Hepatocyte (in vitro differentiated cells): ENCODE measurements at places on chromosomes 16 and 17. TPM values are rescaled to one million over a fixed set of nuclear protein-coding genes. Genes with fewer than 3 reads are reported as not detected.
A peak's percentile ranks its signal among the peaks of the same experiment; 100 is the strongest.

The BAIAP3 gene
- total RNA-seq: 1.8 and 3.0 TPM in 2 replicates

The KRT10 gene
- total RNA-seq: 29.4 and 39.7 TPM in 2 replicates

DNA sequence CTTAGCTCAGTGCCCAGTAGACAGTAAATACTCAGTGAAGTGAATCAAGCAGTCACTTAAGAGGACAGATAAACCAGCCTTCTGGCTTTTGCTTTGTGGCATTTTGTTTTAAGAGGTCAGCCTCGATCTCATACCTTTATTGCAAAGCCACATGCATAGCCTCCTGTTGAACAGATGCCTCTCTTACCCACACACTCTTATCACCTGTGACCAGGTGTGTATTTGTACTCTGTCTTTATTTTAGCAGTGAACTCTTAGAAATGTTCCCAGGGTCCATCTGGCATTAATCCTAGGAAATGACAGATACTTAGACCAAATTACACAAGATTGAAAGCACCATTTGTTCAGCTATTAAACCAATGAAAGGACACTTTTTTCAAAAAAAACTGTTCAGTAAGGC lies 1426.5 kb downstream of the CDH11 start:
- no peak overlapping the region for H3K4me3 ChIP-seq
- DNase-seq: no peak
- H3K27ac ChIP-seq: no peak overlapping the region
- H3K4me1 ChIP-seq: no peaks in the 10 kb centered on the region

The ZDHHC1 gene
- total RNA-seq: 1.9 and 5.9 TPM in 2 replicates

GRCh38 chr16:77298418-77299360 lies 99.5 kb downstream of the SYCE1L start:
- H3K4me3 ChIP-seq: no peak overlapping the region
- peak; percentile 73 for DNase-seq
- no peaks in the 10 kb centered on the region for H3K27me3 ChIP-seq
- no peaks in the 10 kb centered on the region for H3K36me3 ChIP-seq
- H3K27ac ChIP-seq: peak overlapping the region; percentile 39

GRCh38 chr17:64402469-64402868 lies 11.8 kb upstream of the PECAM1 start:
- no peak overlapping the region for H3K4me3 ChIP-seq
- H3K27ac ChIP-seq: no peak overlapping the region
- H3K27me3 ChIP-seq: no peaks in the 10 kb centered on the region
- no peaks in the 10 kb centered on the region for H3K4me1 ChIP-seq

- peaks cover 15% of the 10 kb centered on the region for H3K4me1 ChIP-seq
- H3K27me3 ChIP-seq: peaks cover 7% of the 10 kb centered on the region
- no peak overlapping the region for H3K4me3 ChIP-seq
- H3K36me3 ChIP-seq: no peaks in the 10 kb centered on the region
- no peak for DNase-seq
These were observed 8.1 kb upstream of the HS3ST6 start for GRCh38 chr16:1926271-1926670.

DNA sequence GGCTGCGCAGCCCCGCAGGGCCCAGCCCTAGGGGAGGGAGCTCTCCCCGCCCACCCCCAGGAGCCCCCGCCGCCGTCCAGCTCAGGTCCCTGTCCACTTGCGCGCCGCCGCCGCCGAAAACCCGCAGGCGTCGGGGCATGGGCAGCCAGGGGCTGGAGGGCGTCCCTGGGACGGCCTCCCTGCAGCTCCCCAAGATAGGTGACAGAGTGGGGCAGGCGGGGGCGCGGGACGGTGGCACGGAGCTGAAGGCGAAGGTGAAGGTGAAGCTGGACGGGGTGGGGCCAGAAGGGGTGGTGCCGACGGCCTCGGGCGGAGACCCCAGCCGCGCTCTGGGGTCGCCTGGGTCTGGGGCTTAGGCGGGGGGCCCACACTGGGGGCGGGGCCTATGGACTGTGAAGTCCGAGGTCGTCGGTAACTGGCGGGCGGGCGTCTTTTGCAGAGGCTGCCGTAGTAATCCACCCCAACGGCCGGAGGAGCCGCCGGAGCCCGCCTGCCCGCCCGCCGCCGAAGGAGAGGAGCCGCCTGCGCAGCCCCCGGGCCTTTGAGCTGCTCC lies 27.2 kb downstream of the SREBF1 start:
- no peak for DNase-seq
- H3K27me3 ChIP-seq: no peaks in the 10 kb centered on the region
- H3K4me1 ChIP-seq: peaks cover 34% of the 10 kb centered on the region
- peak overlapping the region; percentile 87 for H3K27ac ChIP-seq

The GJD3 gene
- 0.47 TPM in 1 of 2 replicates, not detected in the other for total RNA-seq

- H3K27me3 ChIP-seq: no peaks in the 10 kb centered on the region
- H3K4me1 ChIP-seq: peaks cover 9% of the 10 kb centered on the region
- no peak for DNase-seq
- H3K27ac ChIP-seq: no peak overlapping the region
- H3K36me3 ChIP-seq: no peaks in the 10 kb centered on the region
- H3K4me3 ChIP-seq: no peak overlapping the region
These were observed 4.7 kb upstream of the KAT7 start for GRCh38 chr17:49783791-49784190.

DNA sequence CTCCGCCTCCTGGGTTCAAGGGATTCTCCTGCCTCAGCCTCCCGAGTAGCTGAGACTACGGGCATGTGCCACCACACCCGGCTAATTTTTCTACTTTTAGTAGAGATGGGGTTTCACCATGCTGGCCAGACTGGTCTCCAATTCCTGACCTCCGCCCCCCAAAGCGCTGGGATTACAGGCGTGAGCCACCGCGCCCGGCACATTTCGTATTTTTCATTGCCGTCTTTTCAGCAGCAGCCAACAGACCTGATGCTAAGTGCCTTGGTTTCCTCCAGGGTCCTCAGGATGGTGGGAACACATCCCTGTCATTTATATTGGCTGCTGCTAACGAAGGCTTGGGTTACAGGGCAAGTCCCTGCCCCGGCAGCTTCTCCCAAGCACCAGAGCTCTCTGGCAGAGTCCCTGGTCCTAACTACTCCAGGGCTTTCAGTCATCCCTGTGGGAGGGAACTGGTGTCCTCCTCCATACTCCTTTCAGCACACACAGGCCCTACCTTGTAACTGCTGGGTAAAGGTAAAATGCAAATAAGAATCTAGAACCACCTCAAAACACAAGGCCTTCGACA lies 1.5 kb upstream of the RNF157 start:
- no peak overlapping the region for H3K4me3 ChIP-seq
- no peak for DNase-seq
- peak overlapping the region; percentile 78 for H3K27ac ChIP-seq
- H3K36me3 ChIP-seq: no peaks in the 10 kb centered on the region
- peaks cover 23% of the 10 kb centered on the region for H3K4me1 ChIP-seq

GRCh38 chr17:76781056-76781982 lies 43.4 kb downstream of the MFSD11 start:
- no peaks in the 10 kb centered on the region for H3K36me3 ChIP-seq
- no peak overlapping the region for H3K27ac ChIP-seq
- no peak overlapping the region for H3K4me3 ChIP-seq

The SLC16A13 gene
- 6.2 TPM in 2 replicates for total RNA-seq

DNA sequence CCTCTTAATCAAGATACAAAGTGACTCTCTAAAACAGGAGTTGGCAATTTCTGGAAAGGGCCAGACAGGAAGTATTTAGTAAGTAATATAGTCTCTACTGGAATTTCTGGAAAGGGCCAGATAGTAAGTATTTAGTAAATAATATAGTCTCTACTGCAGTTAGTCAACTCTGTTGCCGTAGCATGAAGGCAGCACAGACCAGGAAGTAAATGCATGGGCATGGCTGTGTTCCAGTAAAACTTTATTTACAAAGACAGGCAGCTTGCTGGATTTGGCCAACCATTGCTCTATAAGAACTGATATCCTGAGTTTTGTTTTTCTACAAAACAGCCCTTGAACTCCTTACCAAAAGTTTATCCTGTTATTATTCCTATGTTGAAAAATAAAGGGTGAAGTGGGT lies 16.9 kb downstream of the LDAF1 start:
- no peak for DNase-seq
- H3K27me3 ChIP-seq: no peaks in the 10 kb centered on the region
- H3K27ac ChIP-seq: no peak overlapping the region

The PITPNC1 gene
- total RNA-seq: 4.6 and 8.3 TPM in 2 replicates

DNA sequence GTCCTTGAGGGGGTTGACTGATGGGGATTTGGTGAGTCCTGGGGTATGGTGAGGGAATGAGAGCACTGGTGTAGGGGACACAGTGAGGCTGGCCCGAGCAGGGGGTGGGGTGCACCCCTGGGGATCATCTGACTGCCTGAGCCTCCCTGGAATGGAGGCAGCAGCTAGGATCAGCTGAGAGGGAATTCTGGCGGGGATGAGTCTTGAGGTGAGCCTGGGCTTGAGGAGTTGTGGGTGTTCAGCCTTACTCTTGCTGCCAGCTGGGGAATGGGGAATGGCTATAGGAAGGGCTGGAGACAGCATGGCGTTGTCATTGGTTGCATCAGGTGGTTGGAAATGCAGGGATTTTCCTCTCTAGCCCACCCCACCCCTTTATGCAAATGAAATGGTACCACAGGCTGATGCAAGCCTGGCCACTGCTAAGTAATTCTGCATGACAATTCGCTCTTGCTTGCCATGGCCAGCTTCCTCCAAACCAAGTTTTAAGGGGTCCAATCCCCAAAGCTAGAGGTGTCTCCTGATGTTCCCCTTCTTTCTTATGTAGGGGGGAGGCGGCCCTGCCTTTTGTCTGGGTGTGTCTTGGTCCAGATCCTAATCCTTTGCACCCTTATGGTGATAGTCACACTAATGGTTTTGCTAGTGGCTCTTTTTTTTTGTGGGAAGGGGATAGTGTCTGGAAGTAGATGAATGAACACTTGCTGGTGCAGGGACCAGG lies 7.5 kb downstream of the NFE2L1 start:
- no peak overlapping the region for H3K4me3 ChIP-seq

The CCDC40 gene
- 2.2 and 3.0 TPM in 2 replicates for total RNA-seq

DNA sequence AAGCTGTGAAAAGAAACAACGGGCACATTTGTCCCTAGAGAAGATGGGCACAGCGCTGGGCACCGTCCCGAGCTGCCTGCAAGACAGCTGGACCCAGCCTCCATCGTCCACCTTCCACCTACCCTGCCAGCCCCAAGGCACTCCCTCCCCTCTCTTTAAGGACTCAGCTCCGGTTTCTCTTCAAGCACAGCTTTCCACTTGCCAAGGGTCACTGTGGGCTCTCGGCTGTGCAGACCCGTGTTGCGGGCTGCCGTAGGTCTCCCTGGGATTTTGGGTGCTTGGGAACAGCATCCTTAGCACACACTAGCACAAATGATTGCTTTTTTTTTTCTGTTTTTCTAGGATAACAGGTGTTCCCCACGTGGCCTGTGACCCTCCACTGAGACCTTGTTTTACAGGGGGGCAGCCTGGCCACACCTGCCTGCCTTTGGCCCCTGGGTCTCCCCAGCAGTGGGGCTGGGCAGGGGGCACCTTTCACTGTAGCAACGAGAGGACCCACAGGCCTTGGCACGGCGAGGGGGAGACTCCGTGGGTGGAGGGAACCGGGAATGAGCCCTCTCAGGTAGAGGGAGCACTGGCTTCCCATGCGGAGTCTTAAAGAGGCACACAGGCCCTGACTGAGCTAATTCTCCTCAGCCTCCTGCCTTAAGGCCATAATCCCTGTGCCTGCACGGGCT lies 1.4 kb downstream of the CHMP6 start:
- H3K36me3 ChIP-seq: no peaks in the 10 kb centered on the region
- H3K27me3 ChIP-seq: no peaks in the 10 kb centered on the region
- peak; percentile 4 for DNase-seq
- peaks cover 10% of the 10 kb centered on the region for H3K4me1 ChIP-seq
- H3K4me3 ChIP-seq: no peak overlapping the region
- H3K27ac ChIP-seq: no peak overlapping the region

- no peak for DNase-seq
- H3K36me3 ChIP-seq: no peaks in the 10 kb centered on the region
- no peak overlapping the region for H3K27ac ChIP-seq
- no peak overlapping the region for H3K4me3 ChIP-seq
- H3K27me3 ChIP-seq: peaks cover 8% of the 10 kb centered on the region
These were observed 57.0 kb upstream of the CBFA2T3 start for GRCh38 chr16:89033796-89034572.

GRCh38 chr17:34757106-34757505 lies 177.7 kb downstream of the TMEM132E start:
- peaks cover 3% of the 10 kb centered on the region for H3K27me3 ChIP-seq
- H3K27ac ChIP-seq: no peak overlapping the region
- no peak overlapping the region for H3K4me3 ChIP-seq
- no peaks in the 10 kb centered on the region for H3K36me3 ChIP-seq
- DNase-seq: no peak

The ENPP7 gene
- total RNA-seq: 21.3 and 22.2 TPM in 2 replicates

- no peak overlapping the region for H3K4me3 ChIP-seq
- no peak overlapping the region for H3K27ac ChIP-seq
- no peaks in the 10 kb centered on the region for H3K4me1 ChIP-seq
- no peaks in the 10 kb centered on the region for H3K27me3 ChIP-seq
These were observed 74.3 kb downstream of the TIMM22 start for GRCh38 chr17:1071103-1071825.

- DNase-seq: no peak
- no peaks in the 10 kb centered on the region for H3K36me3 ChIP-seq
- H3K27me3 ChIP-seq: no peaks in the 10 kb centered on the region
- no peak overlapping the region for H3K4me3 ChIP-seq
- no peak overlapping the region for H3K27ac ChIP-seq
These were observed 4.8 kb downstream of the TBC1D16 start for GRCh38 chr17:80030730-80031410.

The CDH5 gene
- total RNA-seq: 2.2 and 2.6 TPM in 2 replicates

GRCh38 chr17:9220398-9221146 lies 199.3 kb downstream of the NTN1 start:
- no peak for DNase-seq
- H3K27me3 ChIP-seq: no peaks in the 10 kb centered on the region
- H3K4me1 ChIP-seq: peaks cover 13% of the 10 kb centered on the region
- no peaks in the 10 kb centered on the region for H3K36me3 ChIP-seq
- H3K27ac ChIP-seq: no peak overlapping the region

The PDIA2 gene
- 0.08 TPM in 1 of 2 replicates, not detected in the other for total RNA-seq

DNA sequence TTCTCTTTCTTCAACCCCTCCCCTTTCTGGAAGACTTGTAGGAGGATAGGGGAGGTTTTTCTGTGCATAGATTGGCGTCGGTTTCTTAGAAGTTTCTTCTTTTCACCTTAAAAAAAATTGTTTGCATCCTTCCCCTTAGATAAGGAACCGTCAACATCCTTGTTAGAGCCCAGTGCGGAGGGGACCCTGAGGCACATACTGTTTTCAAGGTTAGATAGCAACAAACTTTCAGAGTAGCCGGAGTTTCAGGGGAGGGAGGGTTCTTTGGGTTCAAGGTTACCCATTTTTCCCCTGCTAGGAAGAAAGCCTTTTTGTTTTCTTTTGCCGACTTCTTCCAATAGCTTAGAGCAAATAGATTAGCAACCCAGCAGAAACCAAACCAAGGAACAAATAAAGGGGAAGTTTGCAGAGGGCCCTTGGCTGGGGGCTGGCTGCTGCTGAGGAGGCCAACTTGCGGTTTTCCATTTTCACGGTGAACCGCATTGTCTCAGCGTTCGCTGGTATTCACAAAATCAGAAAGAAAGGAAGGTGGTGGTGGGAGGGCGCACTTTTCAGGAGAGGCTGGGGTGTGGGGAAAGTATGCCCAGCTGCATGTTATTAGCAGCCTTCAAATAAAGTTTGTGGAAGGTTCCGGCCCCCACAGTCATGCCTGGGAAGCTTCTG lies 28.8 kb downstream of the MSI2 start:
- H3K4me1 ChIP-seq: peaks cover 20% of the 10 kb centered on the region
- H3K36me3 ChIP-seq: no peaks in the 10 kb centered on the region
- H3K27ac ChIP-seq: peak overlapping the region; percentile 18
- H3K27me3 ChIP-seq: no peaks in the 10 kb centered on the region

The MAP2K6 gene
- total RNA-seq: 12.0 and 13.2 TPM in 2 replicates

- DNase-seq: no peak
- H3K4me1 ChIP-seq: peaks cover 4% of the 10 kb centered on the region
- H3K27ac ChIP-seq: no peak overlapping the region
- no peaks in the 10 kb centered on the region for H3K27me3 ChIP-seq
These were observed 480.0 kb downstream of the TOX3 start for GRCh38 chr16:52066962-52067361.
